ENCODE measurements at places on chromosomes 11 and 22.

- DNase-seq = no peak
Observed at GRCh38 chr22:21651521-21652009, 9.5 kb downstream of the SDF2L1 start.

DNA sequence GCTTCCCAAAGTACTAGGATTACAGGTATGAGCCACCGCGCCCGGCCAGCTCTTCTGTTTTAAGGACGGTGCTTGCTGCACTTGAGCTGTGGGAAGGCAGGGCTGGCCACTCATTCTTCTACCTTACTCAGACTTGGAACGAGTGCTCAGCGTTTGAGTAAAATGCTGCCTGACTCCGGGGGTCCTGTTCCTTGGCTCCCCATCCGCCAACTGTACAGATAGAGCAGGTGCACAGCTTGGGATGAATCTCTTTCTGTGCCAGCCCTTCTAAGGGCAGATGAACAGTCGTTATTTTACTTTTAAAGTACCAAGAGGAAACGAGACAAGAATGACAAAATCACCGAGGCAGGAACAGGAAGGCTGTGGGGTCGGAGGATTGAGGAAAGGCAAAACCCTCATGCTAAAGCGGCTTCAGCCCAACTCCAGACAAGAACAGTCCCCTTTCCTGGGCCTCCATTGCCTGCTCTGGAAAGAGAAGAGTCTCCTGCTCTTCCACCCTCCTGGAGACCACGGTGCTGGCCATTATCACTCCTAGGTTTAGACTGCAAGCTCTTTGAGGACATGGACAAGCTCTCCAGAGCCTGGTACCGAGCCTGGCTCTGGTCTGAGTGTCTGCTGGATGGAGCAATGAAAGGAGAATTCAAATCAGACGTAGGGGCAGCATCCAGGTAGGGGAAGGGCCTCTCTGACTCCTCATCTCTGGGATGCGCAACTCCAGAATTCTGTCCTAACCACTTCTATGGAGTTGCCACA, 1.1 kb upstream of the SUN2 start:
- no peak for DNase-seq

DNA sequence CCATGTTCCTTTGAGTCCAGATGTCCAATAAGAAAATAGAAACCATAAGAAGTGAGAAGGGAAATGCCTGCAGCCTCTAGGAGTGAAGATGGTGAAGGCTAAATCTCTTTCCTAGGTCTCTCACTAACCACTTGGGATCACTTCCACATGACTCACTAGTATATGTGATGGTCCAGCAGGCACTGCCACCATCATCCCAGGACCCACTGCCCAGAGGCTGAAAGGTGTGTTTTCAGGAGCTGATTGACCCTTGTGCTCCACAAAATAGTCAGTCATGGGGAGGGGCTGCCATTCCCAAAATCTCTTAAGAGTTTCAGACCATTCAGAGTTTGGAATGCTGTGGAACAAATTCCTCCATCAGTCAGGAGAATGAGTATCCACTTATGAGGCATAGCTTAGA, 22.9 kb downstream of the UBASH3B start:
- no peak for DNase-seq

- DNase-seq = no peak
Observed at GRCh38 chr11:70338594-70338993, 59.7 kb upstream of the CTTN start.

GRCh38 chr11:95792700-95793099, 2.4 kb downstream of the CEP57 start:
- no peak for DNase-seq

DNA sequence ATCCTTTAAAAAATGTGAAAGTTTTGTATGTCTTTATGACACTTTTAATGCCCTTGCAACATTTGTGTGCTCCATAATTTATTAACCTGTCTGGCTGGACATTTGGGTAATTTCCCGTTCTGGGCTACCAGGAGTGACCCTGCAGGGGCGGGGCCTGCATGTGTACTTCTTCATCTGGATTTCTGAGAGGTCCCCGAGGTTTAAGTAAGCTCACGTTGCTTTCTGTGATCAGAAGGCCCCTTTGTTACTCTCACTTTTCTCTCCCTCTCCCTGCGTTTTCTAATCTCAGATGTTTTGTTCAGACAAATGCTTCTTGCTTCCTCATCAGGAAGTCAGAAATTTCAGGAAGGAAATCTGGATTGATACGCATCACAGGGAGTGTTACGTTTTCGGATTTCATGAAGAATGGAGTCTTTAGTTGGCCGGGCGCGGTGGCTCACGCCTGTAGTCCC, 78.9 kb upstream of the CRYBB3 start:
- DNase-seq = no peak

- DNase-seq = no peak
Observed at GRCh38 chr11:126918556-126918955, 82.0 kb downstream of the KIRREL3 start.

- DNase-seq = no peak
Observed at GRCh38 chr11:2901196-2901796, 15.7 kb upstream of the CDKN1C start.

DNA sequence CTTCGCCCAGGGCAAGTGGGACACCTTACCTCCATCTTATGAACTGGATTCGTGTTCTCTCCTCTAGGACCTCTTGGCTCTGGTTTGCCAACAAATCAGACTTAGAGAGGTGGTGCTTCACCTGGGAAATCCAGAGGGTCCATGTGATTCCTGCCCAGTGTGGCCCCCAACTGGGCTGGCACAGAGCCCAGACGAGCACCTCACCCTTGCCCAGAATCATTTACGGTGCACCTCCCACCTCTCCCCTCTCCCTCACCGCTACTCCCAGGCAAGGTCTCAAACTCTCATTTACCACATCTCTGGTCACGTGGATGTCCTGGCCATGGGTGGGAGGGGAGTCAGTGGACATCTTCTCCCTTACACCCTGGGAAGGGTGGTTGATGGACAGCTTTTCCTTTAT, 1.1 kb downstream of the SPATA19 start:
- DNase-seq = no peak

DNA sequence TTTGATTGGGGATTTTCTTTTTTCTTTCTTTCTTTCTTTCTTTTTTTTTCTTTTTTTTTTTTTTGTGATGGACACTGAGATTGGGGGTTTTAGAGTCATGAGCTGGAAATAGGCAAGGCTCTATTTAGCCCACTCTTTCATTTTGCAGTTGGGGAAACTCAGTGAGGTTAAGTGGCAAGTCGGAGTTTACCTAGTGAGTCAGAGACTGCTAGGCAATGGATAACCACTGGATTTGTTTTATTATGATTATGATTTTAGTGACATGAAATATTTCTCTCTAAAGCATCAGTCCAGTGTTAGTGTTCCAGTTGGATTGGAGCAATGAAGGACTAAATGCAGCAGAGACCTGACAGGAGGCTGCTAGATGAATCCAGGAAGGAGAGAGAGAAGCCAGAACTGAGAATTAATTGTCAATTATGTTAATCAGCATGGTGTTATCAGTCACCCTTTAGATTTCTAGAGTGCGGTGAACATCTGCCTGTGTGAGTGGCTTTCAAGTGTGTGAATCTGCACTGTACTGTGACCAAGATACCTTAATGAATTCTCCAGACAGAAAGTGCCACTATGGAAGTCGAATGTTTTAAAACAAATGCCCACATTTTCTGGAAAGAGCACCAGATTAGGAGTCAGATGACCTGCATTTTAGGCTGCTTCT, 10.9 kb downstream of the BMAL1 start:
- no peak for DNase-seq

GRCh38 chr11:100863080-100863581, 176.0 kb downstream of the ARHGAP42 start:
- DNase-seq = no peak

DNA sequence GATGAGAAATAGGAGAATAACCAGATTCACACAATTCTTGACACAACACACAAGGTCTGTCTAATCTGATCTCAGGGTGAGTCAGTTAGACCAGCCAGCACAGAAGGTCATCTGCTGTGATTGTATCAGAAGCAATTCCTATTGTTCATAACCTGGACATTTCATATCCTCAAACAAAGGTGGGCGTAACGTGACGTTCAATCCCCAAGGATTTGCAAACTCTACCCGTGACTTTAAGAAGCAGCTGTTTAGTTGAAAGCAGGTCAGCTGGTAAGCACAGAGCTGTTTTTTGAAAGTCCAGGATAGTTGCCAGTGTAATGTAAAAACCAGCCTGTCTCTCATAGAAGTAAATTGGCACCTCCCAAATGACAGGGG, 385.1 kb downstream of the DCDC1 start:
- DNase-seq = no peak

GRCh38 chr11:125165111-125165842, 726 bp downstream of the PKNOX2 start:
- DNase-seq = no peak

DNA sequence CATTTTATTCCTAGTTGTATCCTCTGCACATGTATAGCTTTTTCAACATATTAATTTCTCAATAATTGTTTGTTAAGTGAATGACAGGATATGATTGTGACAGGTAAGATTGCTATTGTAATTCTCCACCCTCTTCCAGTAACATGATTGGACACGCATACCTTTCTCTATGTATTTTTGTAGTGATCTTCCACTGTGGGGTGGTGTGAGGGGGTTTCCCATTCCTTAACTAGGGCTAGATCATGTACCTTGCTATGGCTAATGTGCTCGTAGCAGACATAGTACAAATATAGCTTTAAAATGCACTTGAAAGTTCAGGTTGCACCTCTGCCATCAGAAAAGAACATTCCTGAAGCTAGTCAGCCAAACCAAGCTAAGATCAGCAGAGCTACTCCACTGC, 2392.8 kb upstream of the RAG2 start:
- no peak for DNase-seq
